ENCODE measurements at places on chromosomes 13 and 19.

- DNase-seq, result no peak
Observed at GRCh38 chr19:46515879-46516350, 20.2 kb upstream of the PNMA8B start.

DNA sequence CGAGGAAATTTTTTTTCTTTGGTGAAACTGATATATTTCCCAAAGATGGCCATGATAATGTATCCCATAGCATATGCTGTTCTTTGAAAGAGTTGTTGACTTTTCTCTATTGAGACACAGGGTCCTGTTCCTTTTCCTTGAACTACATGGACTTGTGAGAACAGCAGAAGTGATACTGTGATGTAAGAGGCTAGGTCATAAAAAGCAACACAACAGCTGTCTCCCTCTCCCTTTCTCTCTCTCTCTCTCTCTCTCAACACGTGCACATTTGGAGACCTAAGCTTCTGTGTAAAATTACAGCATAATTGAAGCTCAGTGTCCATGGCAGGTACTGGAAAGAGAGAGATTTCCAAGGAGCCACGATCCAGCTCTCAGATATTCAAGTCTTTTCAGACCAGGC, 1712.4 kb downstream of the EFNB2 start:
- DNase-seq, result no peak

- no peak for DNase-seq
Observed at GRCh38 chr13:35698911-35699576, 222.6 kb upstream of the MAB21L1 start.

GRCh38 chr19:38032151-38032550, 125.1 kb downstream of the SIPA1L3 start:
- no peak for DNase-seq
